CD14-positive monocyte (primary cell): ENCODE measurements at places on chromosomes 7 and 10.
A peak's percentile ranks its signal among the peaks of the same experiment; 100 is the strongest.

DNA sequence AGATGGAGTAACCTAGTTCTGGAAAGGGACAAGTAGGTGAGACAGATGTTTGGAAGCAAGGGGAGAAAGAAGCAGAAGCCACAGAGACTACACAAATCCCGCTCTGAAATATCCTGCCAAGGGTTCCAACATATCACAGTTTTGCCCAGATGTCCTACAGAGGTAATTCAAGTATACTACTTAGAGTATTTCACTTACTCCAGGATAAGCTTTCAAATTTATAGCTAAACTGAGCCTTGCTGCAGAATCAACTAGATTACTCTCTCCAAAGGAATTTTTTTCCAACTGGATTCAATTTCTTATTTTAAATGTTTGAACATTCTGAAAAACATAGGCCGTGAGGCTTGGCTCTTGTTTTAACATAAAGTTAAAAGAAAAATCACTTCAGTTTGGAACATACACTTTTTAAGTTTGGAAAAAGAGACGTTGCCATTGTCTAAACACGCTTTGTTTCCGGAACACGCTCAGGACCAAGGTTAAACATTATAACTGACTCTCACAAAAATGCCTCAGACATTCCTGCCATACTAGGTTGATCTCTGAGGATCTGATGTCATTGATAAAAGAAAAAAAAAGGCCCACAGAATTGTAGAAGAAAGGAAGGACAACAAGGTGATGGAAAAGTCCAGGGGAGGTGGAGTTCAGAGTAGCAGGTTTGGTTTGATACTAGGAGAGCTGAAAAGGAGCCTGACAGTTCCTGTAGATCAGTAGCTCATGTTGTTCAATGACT is 74.8 kb downstream of the FAM185A start:
- DNase-seq = no peak

GRCh38 chr10:80924063-80924952 is 386.6 kb downstream of the SH2D4B start:
- DNase-seq = peak; percentile 27

- DNase-seq = no peak
These were observed 69.6 kb upstream of the HPS1 start for GRCh38 chr10:98516352-98516751.

GRCh38 chr7:107692501-107692900 is 31.9 kb downstream of the SLC26A4 start:
- DNase-seq = no peak

- no peak for DNase-seq
These were observed 152.8 kb upstream of the FEZF1 start for GRCh38 chr7:122457325-122457724.

DNA sequence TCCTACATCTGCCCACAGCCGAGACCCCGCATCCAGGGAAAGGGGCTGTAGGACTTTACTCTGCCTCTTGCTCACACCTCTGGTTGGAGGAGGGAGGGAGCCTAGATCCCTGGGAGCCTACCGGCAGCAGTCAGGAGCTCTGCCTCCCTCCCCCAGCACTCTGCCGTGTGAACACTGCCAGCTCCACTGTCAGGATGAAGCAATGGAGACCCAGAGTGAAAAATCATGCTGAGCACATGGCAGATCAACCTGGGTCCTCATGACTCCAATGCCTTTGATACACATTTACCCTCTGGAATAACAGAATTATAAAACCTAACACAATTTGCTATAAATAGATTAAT is 477.7 kb downstream of the TNS3 start:
- no peak for DNase-seq

GRCh38 chr7:92843034-92843760 is 6.8 kb upstream of the CDK6 start:
- no peak for DNase-seq

- no peak for DNase-seq
These were observed 24.7 kb downstream of the WNT8B start for GRCh38 chr10:100487529-100487928.

DNA sequence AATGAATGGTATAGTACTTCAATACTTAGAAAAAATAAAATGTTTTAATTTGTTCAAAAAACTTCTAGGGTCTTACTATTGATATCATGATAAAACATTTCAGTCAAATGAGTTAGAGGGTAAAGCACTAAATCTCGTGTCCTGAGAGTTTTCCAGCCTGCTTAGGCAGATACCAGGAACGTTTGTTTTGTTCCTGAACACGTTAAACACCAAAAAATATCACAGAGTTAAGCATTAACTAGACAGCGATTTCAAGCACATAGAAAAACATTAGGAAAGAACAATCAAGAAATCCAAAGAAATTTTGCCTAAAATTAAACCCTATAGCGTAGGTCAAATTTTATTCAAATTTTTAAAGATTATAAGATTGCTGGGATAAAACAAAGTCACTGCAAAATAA is 204.6 kb upstream of the AGR3 start:
- no peak for DNase-seq

GRCh38 chr10:21515361-21516241 is 9.9 kb downstream of the SKIDA1 start:
- DNase-seq = no peak

- DNase-seq = no peak
These were observed 24.9 kb downstream of the SAMD8 start for GRCh38 chr10:75136346-75136745.

DNA sequence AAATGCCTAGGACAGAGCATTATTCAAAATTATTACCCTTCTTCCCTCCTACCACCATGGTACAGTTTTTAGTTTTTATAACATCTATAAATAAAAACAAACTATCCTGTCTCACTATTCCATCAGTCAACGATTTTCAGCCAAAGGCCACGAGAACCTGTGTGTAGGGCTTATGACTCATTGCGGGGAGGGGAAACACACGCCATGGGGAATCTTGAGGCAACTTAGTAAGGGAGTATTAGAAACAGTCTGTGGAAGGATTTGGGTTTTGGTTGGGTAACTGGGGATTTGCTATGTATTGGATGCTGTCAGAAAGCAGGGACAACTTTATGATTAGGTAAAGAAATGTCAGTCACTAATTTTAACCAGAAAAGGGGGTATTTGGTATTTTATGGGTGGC is 14.7 kb downstream of the GPR141 start:
- DNase-seq = peak; percentile 53

GRCh38 chr10:132698211-132698751 is 87.7 kb downstream of the NKX6-2 start:
- DNase-seq = no peak

DNA sequence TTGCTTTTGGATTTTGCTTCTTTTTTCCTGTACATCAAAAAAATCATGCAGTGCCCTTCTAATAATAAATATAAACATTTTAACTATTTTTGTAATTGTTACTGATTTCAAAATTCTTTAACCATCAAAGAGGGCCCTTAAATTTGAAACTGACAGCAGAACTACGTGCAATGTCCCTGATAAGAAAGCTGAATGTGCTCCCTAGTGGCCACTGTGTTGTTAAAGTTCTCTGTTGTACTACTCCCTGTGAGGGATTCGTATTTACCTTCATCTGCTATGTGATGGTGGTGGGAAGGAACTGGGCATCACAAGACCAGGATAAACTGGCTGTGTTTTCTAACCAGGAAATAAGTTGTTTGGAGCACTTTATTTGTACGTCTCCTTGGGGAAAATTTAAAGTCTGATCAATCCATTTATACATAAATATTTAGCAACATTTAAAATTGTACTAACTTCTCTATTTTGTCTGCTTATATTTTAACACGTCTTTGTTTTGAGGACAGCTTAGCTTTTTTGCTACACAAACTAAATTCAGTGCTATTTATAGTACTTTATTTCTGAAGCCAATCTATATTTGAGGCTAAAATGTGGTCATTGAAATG is 322.4 kb downstream of the HGF start:
- no peak for DNase-seq

DNA sequence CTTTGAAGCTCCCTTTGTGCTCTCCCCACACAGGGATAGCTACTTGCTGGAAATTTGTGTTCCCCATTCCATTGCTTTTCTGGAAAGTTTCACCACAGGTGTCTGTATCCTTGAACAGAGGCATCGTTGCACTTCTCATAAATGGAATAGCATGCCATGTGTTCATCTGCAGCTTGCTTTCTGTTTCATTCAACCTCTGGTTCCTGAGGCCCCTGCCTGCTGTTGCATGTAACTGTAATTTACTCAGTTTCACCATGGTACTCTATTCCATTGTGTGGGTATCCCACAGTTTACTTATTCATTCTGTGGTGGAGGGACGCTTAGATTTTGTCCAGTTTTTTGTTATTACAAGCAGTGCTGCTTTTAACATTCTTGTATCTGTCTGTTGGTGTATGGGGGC is 32.0 kb downstream of the EEPD1 start:
- DNase-seq = no peak

DNA sequence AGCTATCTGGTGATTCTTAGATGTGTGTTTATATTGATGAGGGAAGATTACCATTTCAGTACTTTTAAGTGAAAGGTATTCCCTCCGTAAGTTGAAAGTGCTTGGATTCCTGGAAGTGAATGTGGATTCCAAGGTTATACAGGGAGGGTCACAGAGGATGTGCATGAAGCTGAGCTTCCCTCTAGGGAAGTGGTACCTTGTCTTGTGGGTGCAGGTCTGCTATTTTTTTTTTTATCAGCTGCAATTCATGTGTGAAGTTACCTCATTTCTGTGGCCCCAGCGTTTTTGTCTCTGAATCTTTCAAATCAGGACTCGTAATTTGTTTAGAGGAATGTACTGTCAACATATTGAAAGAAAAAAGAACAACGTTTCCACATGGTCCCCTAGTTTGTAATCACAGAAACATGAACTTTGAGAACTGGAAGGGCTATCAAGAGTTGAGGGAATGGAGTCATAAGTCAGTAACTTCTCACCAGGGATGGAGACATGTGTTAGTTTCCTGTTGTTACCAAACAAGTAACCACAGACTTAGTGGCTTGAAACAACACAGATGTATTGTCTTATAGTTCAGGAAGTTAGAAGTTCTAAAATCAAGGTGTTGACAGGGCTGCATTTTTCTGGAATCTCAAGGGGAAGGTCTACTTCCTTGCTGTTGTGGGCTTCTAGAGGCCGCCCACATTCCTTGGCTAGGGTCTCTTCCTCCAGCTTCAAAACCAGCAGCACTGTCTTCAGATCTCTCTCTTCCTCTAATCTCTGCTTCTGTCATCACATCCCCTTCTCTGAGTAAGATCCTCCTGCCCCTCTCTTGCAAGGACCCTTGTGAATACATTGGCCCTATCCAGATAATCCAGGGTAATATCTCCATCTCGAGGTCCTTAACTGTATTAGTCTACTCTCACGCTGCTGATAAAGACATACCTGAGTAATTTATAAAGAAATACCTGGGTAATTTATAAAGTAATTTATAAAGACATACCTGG is 64.4 kb downstream of the RAB18 start:
- peak; percentile 56 for DNase-seq

DNA sequence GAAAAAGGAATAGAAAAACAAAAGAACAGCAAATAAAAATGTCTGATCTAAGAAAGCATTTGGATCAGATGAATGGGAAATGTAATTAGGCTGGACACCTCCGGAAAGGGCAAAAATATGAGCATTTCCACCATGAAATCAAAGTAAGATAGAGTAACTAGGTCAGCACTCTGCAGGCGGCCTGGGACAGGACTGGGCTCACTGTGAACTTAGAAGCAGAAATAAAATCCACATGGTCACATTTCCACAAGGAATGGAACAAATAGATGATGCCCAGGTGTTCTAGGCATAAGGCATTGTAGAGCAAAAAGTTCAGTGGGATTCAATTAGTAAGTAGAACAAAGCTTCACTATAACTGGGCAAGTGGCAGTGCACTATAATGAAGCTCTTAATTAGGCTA is 209.9 kb upstream of the ETV1 start:
- DNase-seq = no peak

- DNase-seq = no peak
These were observed 96.3 kb upstream of the CAV2 start for GRCh38 chr7:116403265-116403664.

DNA sequence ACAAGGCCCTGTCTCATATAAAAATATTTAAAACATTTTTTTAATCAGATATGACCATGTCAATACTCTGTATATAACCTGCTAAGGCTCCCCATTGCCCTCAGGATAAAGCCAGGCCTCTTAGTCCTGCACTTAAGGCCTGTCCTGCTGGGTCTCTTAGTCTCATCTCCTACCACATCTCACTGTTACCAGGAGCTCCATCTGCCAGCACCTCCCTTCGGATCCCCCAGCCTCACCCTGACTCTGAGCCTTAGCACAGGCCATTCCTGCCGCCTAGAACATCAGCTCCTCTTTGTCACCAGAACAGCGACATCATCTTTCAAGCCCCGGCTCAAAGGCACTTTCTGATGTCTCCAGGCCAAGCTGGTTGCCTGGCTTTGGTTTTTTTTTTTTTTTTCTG is 25.7 kb upstream of the GTF2IRD1 start:
- no peak for DNase-seq

DNA sequence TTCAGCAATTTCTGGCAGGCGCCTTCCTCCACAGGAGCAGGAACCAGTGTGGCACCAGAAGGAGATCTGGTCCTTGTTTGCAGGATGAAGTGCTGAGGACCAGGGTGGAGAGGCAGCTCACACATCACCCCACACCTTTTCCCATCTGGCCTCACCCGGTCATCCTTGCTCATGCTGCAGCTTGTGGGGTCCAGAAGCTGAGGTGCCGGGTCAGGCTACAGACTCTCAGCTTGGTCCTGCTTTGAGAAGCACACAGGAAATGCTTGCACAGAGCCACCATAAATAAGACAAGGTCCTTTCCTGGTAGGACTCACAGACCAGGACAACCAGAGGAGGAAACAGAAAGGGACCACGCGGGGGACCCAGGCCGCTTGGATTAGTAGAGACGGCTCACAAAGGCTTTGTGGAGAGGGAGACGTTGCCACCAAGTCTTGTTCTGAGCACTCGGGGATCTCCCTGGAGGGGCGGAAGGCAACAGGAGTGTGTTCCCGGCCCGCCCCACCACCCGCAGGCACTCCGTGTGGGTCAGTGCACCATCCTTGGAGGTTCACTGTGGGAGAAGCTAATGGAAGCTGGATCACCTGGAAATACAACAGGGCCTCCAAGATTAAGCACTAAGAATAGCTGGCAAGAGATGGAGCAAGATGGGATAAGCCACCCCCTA is 29.6 kb upstream of the EN2 start:
- DNase-seq = no peak

GRCh38 chr7:106965108-106965507 is 79.4 kb upstream of the PRKAR2B start:
- no peak for DNase-seq

GRCh38 chr10:112985690-112986543 is 35.9 kb downstream of the TCF7L2 start:
- peak; percentile 64 for DNase-seq

DNA sequence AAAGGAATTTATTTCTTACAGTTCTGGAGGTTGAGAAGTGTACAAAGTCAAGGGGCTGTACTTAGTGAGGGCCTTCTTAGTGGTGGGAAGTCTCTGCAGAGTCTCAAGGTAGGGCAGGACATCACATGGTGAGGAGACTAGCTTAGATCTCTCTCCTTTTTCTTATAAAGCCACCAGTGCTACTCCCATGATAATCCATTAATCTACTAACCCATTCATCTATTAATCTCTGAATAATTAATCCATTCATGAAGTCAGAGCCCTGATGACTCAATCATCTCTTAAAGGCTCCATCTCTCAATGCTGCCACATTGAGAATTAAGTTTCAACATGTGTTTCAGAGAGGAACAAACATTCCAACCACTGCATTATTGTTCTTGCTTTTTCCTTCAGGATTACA is 64.4 kb upstream of the CSTF2T start:
- no peak for DNase-seq
